NCI-H1105 (cell line): ENCODE measurements at places on chromosomes 2 and 18.

GRCh38 chr2:70081221-70081620, 6.1 kb upstream of the PCBP1 start:
- no peak for DNase-seq

- no peak for DNase-seq
Observed at GRCh38 chr2:172734711-172735581, 699 bp upstream of the RAPGEF4 start.

GRCh38 chr2:96960153-96960961, 26.0 kb downstream of the FAM178B start:
- peak; percentile 81 for DNase-seq

GRCh38 chr18:41072946-41073345, 882.1 kb upstream of the PIK3C3 start:
- no peak for DNase-seq

DNA sequence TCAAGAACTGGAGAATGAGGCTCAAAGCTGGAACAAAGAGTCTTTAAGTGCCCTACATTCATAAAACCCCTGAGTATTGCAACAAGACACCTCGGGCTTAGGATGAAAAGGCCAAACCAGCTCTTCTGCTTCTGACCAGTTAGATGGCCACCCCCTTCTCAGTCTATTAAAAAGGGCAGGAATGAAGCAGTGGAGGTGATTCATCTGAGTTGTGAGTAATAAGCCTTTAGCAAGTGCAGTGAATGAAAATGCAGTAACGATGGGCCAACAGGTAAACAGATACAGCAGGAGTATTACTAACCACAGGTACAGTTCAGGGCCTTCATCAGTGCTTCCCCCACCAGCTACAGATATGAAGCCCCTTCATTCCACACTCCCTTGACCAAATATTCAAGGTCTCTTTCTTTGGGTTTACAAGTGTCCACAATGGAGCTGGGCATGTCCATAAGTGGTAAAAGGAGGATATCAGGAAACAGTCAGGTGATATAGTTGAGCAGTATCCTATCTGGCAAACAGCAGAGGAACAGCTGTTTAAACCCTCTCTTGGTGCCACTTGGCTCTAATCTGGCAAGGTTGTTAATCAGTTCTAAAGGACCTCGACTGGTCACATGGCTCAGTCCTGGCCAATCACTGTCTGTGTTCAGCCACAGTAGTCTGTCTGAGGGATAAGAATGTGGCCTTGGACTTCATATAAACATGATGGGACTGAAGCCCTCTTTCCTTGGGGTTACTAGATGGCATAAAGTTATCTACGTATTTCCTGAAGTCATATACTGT, 17.8 kb downstream of the SERPINB13 start:
- DNase-seq: no peak
